Upper lobe of left lung (tissue), 6 donors: ENCODE measurements at places on chromosomes 1 and 21.

GRCh38 chr1:2595261-2595811 lies 8.8 kb downstream of the PRXL2B start:
- DNase-seq: no peak

- DNase-seq: no peak
These were observed 298.2 kb downstream of the SPATA17 start for GRCh38 chr1:217929213-217929885.

DNA sequence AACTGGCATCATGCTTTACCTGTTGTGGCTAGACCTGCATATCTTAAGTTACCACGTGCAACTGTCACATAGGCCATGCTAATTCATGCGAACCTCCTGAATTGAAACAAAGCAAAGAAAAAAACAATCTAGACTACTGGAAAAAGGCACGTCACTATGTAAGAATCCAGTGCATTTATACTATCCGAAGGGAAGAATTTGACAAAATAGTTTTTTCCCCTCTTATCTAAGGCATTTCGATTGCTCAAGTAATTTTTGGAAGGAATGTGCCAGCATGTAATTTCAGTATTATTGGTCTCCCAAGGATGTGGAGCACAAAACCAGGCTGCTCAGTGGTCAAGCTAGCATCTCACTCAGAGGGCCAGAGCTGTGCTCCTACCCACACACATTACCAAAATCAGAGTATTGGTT lies 31.5 kb upstream of the C1orf198 start:
- DNase-seq: no peak

GRCh38 chr1:93723110-93723509 lies 41.5 kb upstream of the BCAR3 start:
- no peak for DNase-seq

- DNase-seq: no peak
These were observed 42.5 kb upstream of the IL10 start for GRCh38 chr1:206814716-206815341.

- no peak for DNase-seq
These were observed 49.1 kb upstream of the SCMH1 start for GRCh38 chr1:41291195-41291594.

GRCh38 chr1:229619002-229619401 lies 6.9 kb downstream of the TAF5L start:
- no peak for DNase-seq

DNA sequence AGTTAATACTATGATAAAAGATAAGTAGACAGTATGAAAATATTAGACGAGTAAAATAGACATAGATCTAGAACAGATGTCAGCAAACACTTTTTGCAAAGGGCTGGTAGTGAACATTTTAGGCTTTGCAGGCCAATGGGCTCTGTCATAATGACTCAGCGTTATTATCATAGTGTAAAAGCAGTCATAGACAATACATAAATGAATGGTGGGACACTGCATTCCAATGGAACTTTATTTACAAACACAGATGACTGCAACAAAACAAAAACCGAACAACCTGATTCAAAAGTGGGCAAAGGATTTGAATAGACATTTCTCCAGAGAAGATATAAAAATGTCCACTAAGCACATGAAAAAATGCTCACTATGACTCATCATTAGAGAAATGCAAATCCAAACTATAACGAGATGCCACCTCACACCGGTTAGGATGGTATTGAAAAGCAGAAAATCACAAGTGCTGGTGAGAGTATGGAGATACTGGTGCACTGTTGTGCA lies 7.3 kb downstream of the GSTM5 start:
- DNase-seq: no peak

- no peak for DNase-seq
These were observed 17.0 kb upstream of the OLFML2B start for GRCh38 chr1:162040657-162041056.

GRCh38 chr1:94832446-94832845 lies 12.3 kb downstream of the SLC44A3 start:
- DNase-seq: no peak

- DNase-seq: no peak
These were observed 135.8 kb downstream of the VAV3 start for GRCh38 chr1:107829036-107829770.

- DNase-seq: no peak
These were observed 38.9 kb downstream of the DR1 start for GRCh38 chr1:93384656-93385055.

- no peak for DNase-seq
These were observed 20.0 kb upstream of the NIBAN1 start for GRCh38 chr1:184994301-184994700.

- DNase-seq: no peak
These were observed 58.3 kb upstream of the ACOT11 start for GRCh38 chr1:54489627-54490250.

DNA sequence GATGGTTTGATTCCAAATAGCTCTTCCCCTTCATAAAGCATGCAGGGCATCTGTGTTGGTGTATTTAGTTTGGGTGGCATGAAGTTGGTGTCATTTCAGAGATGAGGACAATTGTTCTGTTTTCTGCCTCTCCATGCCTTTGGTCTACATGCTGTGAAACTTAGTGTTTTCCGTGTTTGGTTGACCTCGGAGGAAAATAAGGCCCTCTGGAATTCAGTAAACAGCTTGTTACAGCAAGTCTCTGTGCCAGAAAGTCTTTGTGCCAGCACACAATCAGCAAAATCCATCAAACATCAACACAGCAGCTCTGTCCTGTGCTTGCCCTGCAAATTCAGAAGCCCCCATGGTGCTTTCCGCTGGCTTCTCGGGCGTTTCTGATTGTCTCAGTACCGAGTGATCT lies 9.5 kb downstream of the PARK7 start:
- DNase-seq: no peak

DNA sequence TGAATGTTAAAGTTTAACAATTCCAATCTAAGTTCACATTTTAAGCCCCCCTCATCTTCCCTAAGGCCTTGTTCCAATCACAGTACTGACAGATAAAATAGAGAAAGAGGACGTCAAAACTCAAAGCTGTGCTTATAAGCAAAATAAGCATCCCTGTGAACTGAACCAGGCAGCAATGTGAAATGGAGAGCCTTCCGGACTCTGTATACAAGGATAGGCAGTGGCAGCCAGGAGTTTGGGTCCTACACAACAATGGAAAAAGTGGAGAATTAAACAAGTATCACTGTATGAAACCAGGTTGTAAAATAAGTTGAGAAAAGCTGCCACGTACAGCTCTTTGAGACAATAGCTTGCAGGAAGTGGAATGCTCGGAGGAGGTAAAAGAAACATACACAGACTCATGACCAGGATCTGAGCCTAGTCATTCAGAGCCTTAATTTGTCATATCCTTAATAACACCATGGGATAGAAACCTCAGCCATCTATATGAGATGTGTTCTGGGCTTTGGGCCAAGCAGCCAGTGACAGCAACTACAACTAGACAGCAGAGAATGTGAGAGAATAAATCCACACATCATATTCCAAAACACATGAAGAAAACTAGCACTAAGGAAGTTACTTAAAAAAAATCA lies 55.2 kb upstream of the PALMD start:
- no peak for DNase-seq

DNA sequence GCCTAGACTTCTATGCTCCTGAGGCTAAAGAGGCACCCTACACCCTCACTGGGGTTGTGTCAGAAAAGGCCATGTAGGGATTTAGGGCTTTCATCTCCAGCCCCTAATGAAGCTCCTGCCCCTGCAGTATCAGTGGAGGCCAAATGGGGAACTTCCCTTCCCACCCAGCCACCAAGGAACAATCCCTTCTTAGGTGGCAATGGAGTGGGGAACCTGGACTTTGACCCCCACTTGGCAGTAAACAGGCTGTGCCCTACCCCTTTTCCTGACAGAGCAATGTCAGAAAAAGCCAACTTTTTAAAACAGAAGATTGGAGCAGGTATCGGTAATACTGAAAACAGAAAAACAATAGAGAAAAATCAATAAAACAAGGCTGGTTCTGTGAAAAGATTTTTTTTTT lies 35.5 kb upstream of the SLC19A2 start:
- no peak for DNase-seq

- no peak for DNase-seq
These were observed 2.8 kb downstream of the GALNT2 start for GRCh38 chr1:230069796-230070195.

GRCh38 chr1:173997791-173998190 lies 24.4 kb downstream of the RC3H1 start:
- no peak for DNase-seq

DNA sequence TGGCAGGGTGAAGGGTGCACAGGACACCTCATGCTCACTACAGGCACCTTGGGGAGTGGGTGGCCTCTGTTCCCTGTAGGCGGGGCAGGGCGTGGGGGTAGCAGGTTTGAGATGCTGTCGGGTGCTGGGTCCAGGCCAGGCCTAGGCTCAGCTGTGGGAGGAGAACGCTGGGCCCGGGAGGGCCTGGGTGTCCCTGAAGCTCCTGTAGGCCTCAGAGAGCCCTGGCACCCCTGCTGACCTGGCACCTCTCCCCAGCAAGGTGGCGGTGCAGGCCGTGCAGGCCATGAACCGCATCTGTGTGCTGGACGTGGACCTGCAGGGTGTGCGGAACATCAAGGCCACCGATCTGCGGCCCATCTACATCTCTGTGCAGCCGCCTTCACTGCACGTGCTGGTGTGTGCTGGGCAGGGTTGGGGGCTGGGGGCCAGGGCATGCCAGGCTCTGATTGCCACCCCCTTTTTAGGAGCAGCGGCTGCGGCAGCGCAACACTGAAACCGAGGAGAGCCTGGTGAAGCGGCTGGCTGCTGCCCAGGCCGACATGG lies 2.5 kb upstream of the GJC2 start:
- peak; percentile 71 for DNase-seq

DNA sequence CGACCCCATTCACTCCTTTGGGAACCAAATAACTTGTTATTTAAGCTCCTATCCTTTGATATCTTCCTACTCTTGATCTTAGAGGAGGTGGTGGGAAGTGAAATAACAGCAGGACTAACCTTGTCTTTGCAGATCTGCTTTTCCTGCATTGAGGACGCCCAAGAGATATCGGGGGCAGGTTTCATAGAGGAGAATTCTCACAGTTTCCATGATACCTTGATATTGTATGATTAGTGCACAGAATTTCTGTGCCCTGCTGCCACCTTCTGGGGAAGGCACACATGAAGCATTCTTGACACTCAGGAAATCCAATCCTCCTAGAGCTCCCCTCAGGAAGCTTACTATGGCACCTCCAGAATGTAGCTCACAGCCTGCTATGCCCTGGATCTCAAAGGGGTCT lies 1.6 kb downstream of the CD1B start:
- no peak for DNase-seq

DNA sequence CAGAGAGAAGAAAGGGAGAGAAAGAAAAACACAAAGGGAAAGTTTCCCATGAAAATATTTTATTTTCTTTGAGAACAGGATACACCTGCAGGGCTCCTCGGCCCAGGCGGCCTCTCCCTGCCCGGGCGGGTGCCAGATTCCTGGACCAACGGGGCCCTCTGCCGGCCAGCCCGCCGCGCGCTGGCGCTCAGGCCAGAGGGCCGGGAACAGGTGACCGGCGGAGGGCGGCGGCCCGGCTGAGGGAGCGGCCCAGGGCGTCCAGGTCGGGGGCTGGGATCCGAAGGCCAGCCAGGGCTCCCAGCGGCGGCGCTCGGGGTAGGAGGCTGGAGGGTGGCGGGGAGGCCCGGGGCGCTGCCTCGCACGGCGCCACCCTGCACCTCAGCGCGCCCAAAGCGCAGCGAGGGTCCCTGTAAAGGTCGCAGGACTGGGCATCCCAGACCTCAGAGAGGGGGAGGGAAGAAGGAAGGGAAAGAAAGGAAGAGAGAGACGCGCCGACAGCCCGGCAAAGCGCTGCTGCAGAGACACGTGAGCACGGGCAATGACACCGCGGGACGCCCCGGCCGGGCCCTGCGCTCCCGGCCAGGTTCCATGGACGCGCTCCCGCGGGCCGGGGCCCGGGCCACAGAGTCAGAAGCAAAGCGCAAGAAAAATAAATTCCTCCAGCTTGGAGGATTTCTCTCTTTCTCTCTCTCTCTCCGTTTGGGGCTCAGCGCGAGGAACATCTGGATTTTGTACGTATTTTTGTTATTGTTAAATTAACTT lies 927 bp downstream of the WNT9A start:
- DNase-seq: peak; percentile 83

DNA sequence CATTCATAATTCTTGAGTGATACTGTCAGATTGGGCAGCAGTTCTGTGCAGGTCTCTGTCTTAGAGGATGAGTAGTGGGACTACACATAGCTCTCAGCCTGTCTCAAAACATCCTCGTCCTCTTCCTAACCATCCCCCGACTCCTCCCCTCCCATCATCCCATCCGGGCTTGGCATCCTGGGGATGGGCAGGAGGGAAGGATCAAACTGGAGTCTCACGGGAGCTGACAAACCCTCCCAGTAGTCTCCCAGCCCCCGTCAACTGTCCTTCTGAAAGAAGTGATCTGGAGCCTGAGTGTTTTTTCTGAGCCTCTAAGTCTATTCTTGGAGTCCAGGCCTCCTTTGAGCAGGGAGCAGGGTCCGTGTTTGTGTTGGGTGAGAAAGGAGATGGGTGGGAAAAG lies 102.0 kb downstream of the PAX7 start:
- DNase-seq: no peak

DNA sequence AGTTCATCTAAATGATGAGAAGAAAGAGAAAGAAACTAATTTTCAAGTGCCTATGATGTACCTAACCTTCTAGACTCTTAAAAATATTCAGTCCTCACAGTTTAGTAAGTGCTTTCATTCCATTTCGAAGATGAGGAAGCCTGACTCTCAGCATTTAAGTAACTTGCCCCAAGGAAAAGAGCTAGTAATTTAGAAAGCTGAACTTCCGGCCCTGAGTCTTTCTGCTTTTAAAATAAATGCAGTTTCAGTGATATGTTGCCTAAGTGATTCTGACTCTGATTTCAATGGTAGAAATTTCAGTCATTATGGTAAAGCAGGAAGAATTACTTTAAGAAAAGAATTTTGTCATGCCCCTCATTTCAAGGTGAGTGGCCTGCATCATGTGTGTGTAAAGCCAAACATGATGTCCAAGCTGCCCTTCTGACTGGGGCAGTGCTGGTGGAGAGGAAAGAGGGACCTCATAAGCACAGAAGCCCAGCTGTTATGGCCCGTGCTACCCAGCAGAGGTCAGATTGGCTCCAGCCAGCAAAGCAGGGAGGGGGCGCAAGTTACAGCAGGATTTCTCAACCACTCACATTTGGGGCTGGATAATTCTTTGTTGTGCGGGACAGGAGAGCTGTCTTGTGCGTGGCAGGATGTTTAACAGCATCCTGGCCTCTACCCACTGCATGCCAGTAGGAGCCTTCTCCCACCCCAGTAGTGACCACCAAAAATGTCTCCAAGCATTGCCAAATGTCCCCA lies 10.7 kb downstream of the ATP1A4 start:
- DNase-seq: peak; percentile 39

GRCh38 chr21:21508859-21509258 lies 510.6 kb downstream of the NCAM2 start:
- DNase-seq: no peak

DNA sequence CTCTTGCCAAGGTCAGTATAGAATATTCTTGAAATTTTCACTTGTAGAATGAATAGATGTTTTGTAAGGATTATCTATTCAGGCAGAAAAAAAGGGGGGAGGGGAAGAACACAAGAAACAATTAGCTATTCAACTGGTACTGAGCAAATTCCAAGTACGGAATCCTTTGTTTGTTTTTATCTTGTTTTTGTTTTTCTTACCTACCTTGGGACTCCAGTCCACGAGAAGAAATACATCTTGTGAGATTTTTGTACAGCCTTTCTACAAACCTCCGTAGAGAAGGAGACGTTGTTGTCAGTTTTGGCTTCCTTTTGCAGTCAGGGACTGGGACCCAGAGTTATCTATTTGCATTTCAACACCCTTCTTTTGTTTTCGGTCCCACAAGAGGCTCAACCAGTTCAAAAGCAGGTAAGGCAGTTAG lies 36.0 kb downstream of the ZNF281 start:
- DNase-seq: no peak
